ENCODE measurements at places on chromosomes 12 and 14. TPM values are rescaled to one million over a fixed set of nuclear protein-coding genes. Genes with fewer than 3 reads are reported as not detected.
A peak's percentile ranks its signal among the peaks of the same experiment; 100 is the strongest.

DNA sequence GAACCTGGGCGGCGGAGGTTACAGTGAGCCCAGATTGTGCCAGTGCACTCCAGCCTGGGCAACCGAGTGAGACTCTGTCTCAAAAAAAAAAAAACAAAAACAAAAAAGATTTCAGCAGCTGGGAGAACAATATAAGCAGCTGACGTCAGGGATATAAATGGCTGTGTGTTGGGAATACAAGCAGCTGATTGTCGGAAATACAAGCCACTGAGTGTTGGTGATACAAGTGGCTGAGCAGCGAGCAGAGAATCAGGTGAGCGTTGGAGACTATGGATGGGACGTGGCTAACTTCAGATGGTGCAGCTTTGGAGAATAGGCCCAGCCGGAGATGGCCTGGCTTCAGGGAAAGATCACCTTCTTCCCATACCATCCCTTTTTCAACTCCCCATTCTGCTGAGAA, 32.0 kb downstream of the PSEN1 start:
- DNase-seq, result no peak

Gene DDX24
- 145 TPM for total RNA-seq

Gene GPRC5D
- total RNA-seq, result not detected

DNA sequence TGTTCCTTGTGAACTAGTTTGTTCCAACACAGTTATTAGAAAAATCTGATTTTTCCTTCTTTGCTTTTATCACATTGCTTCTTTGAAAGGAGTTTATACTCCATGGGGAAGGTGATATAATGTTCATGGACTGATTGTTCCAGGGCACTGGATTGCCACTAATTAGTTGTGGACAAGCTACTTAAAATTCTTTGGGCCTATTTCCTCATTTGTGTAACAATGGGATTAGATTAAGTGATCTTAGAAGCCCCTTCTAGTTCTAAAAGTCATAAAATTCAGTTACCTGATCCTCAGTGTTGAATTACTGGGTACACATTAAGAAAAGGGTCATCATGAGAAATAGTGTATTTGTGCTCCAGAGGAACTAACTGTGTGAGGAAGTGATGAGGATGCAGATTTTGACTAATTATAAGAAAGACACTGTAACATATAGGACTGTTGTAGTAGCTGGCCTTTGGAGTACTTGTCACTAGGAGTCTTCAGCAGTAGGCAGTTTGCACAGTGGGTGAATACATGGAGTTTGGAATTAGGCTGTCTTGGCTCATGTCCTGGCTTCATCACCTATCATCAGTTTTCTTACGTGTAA, 82.2 kb downstream of the MIA2 start:
- no peak for DNase-seq

- no peak for DNase-seq
Measured at GRCh38 chr12:25101092-25101445, 93.9 kb downstream of the DNAI7 start.

Gene ACOT4
- total RNA-seq, result not detected

DNA sequence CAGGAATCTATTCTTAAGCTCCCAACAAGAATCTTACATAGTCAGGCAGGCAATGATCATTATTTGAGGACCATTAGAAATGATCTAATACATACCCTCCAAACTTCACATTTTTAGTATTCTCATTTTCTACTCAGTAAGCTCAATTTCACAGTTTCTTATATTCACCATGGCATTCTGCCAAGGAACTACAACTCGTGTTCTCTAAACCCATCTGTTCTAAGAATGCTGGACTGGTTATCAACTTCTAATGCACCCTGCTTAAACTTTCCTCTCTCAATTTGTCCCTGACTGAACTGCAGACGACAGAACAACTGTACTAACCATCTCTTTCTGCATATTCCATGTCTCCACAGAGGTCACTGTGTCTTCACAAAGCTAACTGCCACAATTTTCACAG, 58.6 kb downstream of the GXYLT1 start:
- peak; percentile 34 for DNase-seq

GRCh38 chr14:59852350-59852749, 18.2 kb downstream of the RTN1 start:
- no peak for DNase-seq

- no peak for DNase-seq
Measured at GRCh38 chr12:91144053-91144452, 32.8 kb upstream of the LUM start.

Data from G401 (cell line).